ENCODE measurements at places on chromosomes 4 and X.

DNA sequence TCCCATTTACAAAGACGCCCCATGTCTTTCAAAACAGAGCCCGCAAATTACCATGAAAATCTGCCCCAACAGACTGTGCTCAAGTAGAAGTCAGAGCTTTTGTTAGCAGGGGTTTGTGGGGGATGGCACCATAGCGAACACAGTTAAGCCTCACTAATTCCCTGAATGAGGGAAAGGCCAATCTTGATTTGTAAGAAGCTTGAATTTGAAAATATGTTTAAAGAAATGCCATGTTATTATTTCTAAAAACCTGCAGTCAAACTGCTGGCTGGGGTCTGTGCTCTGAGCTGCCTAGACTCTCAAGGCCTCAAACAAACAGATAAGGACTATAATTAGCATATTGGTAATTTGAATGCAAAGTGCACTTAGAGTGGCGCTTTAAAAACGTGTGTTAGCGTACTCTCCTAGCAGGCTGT, 9.4 kb upstream of the PAK3 start:
- H3K4me1 ChIP-seq = no peaks in the 10 kb centered on the region
- peaks cover 5% of the 10 kb centered on the region for H3K27me3 ChIP-seq
- H3K27ac ChIP-seq = no peak overlapping the region
- DNase-seq = no peak
- H3K4me3 ChIP-seq = no peak overlapping the region
- no peaks in the 10 kb centered on the region for H3K36me3 ChIP-seq

GRCh38 chrX:31435592-31435991, 363.8 kb upstream of the FTHL17 start:
- H3K4me1 ChIP-seq = no peaks in the 10 kb centered on the region
- DNase-seq = no peak
- H3K27me3 ChIP-seq = no peaks in the 10 kb centered on the region
- no peak overlapping the region for H3K4me3 ChIP-seq
- H3K27ac ChIP-seq = no peak overlapping the region

GRCh38 chrX:72394518-72395170, 88.9 kb upstream of the CITED1 start:
- H3K36me3 ChIP-seq = no peaks in the 10 kb centered on the region
- H3K4me1 ChIP-seq = no peaks in the 10 kb centered on the region
- no peak overlapping the region for H3K4me3 ChIP-seq
- DNase-seq = no peak

DNA sequence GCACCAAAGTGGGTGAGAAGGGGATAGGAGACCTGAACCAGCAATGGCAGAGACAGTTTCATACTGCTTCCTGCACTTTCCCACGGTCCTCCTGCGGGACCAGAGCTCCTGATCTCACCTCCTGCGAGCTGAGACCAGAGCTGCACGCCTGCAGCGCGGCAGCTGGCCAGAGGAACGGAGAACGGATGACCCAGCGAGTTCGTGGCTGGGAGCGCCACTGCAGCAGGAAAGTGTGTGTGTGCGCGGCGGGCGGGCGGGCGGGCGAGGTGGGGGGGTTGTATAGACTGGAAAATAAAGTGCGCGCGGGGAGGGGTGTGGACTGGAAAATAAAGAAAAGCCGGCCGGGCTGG, 16.5 kb downstream of the MCF2 start:
- H3K4me1 ChIP-seq = peaks cover 7% of the 10 kb centered on the region
- peak overlapping the region; percentile 41 for H3K4me3 ChIP-seq
- H3K27me3 ChIP-seq = peaks cover 10% of the 10 kb centered on the region
- no peak for DNase-seq
- no peak overlapping the region for H3K27ac ChIP-seq

DNA sequence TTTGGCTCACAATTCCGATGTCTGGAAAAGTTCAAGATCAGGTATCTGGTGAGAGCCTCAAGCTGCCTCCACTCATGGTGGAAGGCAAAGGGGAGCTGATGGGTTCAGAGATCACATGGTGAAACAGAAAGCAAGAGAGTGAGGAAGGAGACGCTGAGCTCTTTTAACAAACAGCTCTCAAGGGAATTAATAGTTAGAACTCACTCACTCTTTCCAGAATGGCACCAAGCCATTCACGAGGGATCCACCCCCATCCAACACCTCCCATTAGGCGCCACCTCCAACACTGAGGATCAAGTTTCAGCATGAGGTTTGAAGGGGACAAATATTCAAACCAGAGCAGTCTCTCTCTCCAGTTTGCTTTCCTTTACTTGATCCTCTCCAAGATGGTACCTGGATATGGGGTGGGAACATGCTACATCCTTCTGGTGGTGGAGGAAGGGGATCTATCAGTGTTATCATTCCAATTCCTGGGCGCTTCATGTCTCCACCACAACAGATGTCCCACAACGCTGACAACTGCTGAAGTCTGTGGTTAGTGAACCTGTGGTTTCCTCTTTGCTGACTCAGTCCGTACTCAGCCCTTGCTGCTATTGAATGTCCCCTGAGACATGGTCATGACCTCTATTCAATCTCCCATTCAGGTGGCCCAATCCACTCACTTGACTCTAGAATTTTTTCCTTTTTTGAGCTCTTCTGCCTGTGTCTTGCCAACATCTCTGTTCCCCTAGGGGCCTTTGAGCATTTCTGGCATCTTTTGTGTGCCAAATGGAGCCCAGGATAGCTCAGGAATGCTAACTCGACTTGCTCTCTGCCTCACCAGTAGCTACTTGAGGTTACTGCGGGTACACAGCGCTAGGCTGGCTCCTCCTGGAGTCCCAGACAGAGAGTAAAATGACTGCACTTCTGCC, 395.2 kb downstream of the MID1IP1 start:
- no peaks in the 10 kb centered on the region for H3K36me3 ChIP-seq
- no peaks in the 10 kb centered on the region for H3K27me3 ChIP-seq
- peak overlapping the region; percentile 24 for H3K27ac ChIP-seq
- peaks cover 27% of the 10 kb centered on the region for H3K4me1 ChIP-seq
- peak overlapping the region; percentile 47 for H3K4me3 ChIP-seq

DNA sequence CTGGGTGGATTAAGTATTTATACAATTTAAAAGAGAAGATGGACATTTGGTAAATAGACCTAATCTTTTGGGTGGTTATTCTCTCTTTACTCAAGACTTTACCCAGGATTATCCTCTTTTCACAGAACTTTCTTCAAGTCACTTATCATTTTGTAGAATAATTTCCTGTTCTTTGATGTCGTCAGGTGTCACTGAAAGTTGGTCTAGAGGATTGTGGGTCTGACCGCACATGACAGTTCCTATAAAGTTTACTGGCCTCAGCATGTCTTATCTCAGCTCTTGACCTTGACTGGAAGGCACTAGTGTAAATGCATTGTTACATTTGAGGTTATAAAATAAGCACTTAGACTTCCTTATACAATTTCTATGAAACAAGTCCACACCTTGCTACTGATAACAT, 139.9 kb upstream of the SLC4A4 start:
- no peaks in the 10 kb centered on the region for H3K27me3 ChIP-seq
- no peak overlapping the region for H3K27ac ChIP-seq
- H3K4me1 ChIP-seq = peaks cover 12% of the 10 kb centered on the region
- no peak overlapping the region for H3K4me3 ChIP-seq
- peak; percentile 21 for DNase-seq
- H3K36me3 ChIP-seq = no peaks in the 10 kb centered on the region

DNA sequence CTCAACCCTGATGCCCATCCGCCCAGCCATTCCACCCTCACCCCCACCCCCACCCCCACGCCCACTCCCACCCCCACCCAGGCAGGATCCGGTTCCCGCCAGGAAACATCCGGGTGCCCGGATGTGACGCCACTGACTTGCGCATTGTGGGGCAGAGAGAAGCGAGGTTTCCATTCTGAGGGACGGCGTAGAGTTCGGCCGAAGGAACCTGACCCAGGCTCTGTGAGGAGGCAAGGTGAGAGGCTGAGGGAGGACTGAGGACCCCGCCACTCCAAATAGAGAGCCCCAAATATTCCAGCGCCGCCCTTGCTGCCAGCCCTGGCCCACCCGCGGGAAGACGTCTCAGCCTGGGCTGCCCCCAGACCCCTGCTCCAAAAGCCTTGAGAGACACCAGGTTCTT, at the start of gene MAGEA1:
Gene MAGEA1 (plus strand): TSS at position 154 of the 400 bp plus-strand sequence. CDS start 3,106 bp downstream, outside the sequence.
- H3K27me3 ChIP-seq = no peaks in the 10 kb centered on the region
- no peak within 1 kb of the TSS for H3K4me3 ChIP-seq
- no peaks in the 10 kb centered on the region for H3K4me1 ChIP-seq
- H3K36me3 ChIP-seq = no peaks in the 10 kb centered on the region

GRCh38 chr4:173091958-173092357, 76.7 kb upstream of the GALNT7 start:
- no peak overlapping the region for H3K27ac ChIP-seq
- no peaks in the 10 kb centered on the region for H3K36me3 ChIP-seq
- H3K27me3 ChIP-seq = no peaks in the 10 kb centered on the region

DNA sequence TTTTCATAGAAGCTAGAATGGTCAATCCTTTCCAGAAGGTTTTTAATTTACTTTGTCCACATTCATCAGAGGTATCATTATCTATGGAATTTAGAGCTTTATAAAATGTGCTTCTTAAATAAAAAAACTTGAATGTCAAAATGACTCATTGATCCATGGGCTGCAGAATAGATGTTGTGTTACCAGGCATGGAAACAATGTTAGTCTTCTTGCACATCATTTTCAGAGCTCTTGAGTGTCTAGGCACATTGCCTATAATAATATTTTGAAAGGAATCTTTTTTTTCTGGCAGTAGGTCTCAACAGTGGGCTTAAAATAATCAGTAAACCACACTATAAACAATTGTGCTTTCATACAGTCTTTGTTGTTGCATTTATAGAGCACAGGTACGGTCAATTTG, 200.3 kb downstream of the FAT4 start:
- no peak overlapping the region for H3K27ac ChIP-seq
- no peak for DNase-seq
- no peaks in the 10 kb centered on the region for H3K36me3 ChIP-seq
- no peak overlapping the region for H3K4me3 ChIP-seq
- no peaks in the 10 kb centered on the region for H3K27me3 ChIP-seq
- H3K4me1 ChIP-seq = no peaks in the 10 kb centered on the region

DNA sequence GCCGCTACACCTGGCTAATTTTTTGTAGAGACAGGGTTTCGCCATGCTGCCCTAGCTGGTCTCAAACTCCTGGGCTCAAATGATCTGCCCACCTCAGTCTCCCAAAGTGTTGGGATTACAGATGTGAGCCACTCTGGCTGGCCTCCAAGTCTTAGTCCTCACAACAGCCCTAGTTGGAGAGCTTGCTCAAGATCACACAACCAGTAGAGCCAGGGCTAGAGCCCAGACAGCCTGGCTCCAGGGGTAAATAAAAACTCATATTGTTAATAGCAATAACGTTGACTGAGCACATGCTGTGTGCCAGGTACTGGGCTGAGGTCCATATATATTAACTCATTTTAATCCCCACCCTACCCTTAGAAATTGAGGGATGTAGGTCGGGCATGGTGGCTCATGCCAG, 7.3 kb upstream of the JAKMIP1 start:
- DNase-seq = no peak
- H3K27ac ChIP-seq = no peak overlapping the region
- H3K4me3 ChIP-seq = no peak overlapping the region
- H3K4me1 ChIP-seq = no peaks in the 10 kb centered on the region

DNA sequence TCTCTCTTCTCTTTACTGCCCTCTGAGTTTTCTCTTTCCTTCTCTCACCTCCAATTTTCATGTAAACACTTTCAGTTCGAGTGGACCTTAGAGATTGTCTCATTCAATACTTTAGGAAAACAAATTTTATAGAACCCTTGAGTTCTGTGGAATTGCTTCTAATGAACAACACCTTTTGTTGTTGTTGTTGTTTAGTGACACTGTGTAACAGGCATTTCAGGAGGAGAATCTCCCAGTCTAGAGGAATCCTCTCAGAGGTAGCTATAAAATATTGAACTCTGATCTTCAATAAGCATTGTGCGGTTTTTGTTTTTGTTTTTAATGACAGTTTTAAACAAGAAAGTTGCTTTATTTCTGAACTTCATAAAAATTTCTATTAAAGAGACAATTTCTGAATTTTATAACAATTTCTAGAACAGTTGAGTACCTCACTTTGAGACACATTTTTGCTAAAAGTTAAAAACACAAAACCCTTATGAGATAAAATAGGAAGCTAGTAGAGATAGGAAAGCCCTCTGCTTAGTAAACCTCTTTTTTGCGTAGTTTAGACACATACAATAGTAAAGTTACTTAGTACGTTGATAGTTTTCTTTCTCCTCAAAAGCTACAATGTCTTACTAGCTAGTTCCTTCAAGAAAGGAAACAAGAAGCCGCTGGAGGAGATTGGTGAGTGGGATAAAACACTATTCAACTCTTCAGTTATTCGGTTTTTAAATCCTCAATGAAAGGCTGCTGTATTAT, 38.8 kb downstream of the CLCN3 start:
- no peak for DNase-seq
- peaks cover 13% of the 10 kb centered on the region for H3K4me1 ChIP-seq
- peak overlapping the region; percentile 33 for H3K27ac ChIP-seq
- peak overlapping the region; percentile 14 for H3K4me3 ChIP-seq
- peaks cover 8% of the 10 kb centered on the region for H3K36me3 ChIP-seq

DNA sequence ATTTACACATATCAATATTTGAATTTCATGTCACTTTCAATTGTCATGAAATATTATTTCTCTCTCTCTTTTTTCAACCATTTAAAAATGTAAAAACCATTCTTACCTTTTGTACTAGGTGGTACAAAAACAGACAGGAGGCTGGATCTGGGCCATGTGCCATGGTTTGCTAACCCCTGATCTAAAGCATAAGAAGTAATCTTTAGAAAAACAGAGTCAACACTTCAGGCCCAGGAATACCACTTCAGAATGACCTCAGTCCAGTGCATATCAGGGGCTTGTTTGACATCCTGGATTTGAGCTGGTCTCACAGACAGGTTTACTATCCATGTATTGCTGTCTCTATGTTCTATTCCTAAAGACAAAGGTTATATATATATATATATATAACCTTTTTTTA, 102.5 kb downstream of the DCHS2 start:
- H3K36me3 ChIP-seq = no peaks in the 10 kb centered on the region
- no peak overlapping the region for H3K4me3 ChIP-seq
- no peak for DNase-seq
- peaks cover 11% of the 10 kb centered on the region for H3K27me3 ChIP-seq
- H3K4me1 ChIP-seq = no peaks in the 10 kb centered on the region
- H3K27ac ChIP-seq = no peak overlapping the region

DNA sequence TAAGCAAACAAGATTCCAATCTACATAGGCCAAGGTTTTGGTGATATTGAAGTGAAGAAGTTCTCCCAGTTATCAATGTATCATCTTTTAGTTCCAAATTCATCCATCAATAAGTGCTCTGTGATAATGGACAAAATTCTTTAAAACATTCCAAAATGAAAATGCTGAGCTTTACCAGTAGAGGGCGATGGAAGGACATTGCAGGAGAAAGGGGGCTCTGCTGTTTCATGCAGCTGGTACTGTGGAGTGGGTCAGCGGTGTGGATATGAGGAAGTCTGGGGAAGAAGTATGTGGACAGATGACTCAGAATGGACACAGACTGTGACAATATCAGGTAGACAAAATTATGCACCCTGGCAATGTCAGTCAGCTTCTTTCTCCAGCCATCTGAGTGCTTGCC, 46.6 kb upstream of the HS6ST2 start:
- no peaks in the 10 kb centered on the region for H3K4me1 ChIP-seq
- no peak for DNase-seq
- no peak overlapping the region for H3K27ac ChIP-seq
- H3K27me3 ChIP-seq = peaks cover 8% of the 10 kb centered on the region
- no peaks in the 10 kb centered on the region for H3K36me3 ChIP-seq
- H3K4me3 ChIP-seq = no peak overlapping the region

Measured in naive thymus-derived CD8-positive, alpha-beta T cell (primary cell).